Stimulated activated CD8-positive, alpha-beta memory T cell treated with anti-CD3 and anti-CD28 coated beads, Interleukin-4, amount 100 ng/mL, for 48 hours (primary cell): ENCODE measurements at places on chromosomes 12 and 14.

DNA sequence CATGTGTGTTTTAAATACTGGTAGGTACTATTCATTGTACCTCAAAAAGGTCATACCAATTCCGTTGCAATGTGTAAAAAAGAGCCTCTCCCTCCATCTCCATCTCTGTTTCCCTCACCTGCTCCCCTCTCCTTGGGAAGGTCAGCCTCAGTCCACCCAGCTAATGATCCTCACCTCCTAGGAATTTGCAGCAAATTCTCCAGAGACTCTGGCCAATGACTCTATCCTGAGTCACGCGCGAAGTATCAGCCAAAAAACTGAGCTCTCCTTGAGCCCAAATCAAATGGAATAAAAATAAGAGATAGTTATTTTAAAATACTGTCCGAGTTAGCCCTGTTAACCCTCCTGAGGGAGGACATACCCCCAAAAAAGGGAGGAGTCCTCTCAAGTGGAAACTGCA is 148.4 kb downstream of the DPF3 start:
- DNase-seq: no peak

DNA sequence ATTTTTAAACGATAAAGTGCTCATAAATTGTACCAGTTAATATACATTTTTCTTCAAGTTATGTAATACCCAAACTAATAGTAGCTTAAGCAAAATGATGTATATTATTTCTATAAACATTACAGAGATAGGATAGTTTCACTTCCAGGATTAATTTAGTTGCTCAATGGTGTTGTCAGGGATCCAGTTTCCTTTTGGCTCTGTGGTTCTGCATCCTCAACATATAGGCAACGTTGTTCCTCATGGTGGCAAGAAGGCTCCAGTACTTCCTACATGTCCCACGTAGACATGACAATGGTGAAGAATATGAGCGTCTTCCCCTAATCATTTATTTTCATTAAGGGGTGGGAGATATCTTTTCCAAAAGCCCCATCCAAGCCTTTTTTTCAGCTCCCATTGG is 60.7 kb upstream of the DCD start:
- no peak for DNase-seq

DNA sequence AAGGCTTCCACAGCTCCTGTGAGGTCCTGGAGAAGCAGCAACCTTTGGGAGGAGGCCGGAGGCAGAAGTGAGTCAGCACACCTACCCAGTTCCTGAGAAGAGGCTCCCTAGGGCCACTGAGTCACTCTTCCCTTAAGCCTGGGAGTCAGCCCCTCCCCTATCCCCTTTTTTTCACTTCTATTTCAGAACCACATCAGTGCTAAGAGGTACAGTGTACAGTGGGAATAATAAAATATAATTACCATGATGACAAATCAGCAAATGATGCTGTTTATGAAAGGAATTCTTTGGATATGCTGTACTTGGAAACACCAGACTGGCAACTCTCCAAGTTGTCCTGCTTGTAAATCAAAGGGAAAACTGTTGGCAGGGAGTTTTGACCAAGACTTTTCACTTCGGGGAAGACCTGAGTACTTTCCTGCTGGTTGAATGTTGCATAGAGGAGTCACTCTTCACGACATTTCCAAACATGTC is 7.8 kb upstream of the TBPL2 start:
- DNase-seq: peak; percentile 57

DNA sequence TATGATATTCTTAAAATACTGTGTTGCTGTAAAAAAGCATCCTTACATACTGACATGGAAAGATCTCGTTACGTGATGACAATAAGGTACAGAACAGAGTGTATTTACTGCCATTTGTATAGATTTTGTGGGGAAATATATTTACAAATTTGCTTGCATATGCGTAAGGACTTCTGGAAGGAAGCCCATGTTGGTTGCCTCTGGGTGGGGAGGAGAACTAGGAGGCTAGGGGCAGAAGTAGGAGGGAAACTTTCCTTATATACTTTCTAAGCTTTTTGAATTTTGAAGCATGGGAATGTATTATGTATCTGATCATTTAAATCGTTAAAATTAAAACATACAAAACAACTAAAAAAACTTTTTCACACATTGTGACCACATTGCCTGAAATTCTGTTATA is 9.7 kb downstream of the MYO1A start:
- no peak for DNase-seq

- peak; percentile 42 for DNase-seq
These were observed 5.8 kb downstream of the HNRNPA1 start for GRCh38 chr12:54286042-54287030.
